ENCODE measurements at places on chromosomes 3 and 15. TPM values are rescaled to one million over a fixed set of nuclear protein-coding genes. Genes with fewer than 3 reads are reported as not detected.

The LRRIQ4 gene
- not detected for total RNA-seq

The ZIC4 gene
- total RNA-seq, result 10.2 TPM

The ROPN1 gene
- total RNA-seq, result not detected

The CNTN3 gene
- total RNA-seq, result 2.1 TPM
